ENCODE measurements at places on chromosomes 7 and 10.

DNA sequence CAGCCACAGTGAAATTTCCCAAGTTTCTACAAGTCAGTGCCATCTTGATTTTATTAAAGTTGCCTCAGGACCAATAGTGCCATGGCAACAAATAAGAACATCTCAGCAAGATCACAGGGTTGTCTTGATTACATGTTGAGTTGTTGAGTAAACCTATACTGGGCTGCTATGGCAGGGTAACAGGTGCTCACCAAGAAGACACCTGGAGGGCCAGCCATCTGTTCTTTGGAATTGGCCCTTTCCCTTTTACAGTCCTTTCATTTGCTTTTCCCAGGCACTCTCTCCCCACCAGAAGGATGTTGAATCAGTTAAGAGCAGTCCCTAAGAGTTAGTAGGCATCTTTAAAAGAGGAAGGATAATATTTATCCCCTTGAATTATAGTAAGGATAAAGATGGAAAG is 582.0 kb downstream of the TNS3 start:
- DNase-seq: no peak

DNA sequence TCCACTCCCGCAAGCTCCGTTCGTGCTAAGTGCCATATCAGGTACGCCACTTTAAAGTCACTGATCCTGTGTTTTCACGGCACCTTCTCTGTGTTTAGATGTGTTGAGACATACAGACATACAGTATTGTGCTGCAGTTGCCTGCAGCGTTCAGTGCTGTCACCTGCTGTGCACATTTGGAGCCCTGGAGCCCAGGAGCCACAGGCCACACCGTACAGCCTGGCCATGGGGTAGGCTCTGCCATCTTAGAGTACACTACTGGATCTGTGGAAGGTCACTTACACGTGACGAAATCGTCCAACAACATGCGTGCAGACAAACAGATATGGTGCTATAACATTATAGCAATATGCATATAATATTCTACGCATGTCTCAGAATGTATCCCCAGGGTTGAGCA is 111.3 kb downstream of the ELFN1 start:
- no peak for DNase-seq

DNA sequence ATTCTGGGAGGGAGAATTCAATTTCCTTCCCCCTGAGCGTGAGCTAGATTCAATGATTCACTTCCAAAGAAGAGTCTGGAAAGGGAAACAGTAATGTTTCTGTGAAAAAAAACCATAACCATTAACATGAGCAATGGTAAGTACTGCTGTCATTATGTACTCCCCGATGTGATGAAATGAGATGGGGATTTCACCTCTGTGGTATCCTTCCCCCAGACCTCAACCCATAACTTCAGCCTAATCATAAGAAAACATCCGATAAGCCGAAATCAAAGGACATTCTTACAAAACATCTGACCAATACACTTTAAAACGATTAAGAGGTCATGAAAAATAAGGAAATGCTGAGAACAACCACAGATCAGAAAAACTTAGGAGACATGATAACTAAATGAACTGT is 27.2 kb downstream of the EZH2 start:
- DNase-seq: no peak

DNA sequence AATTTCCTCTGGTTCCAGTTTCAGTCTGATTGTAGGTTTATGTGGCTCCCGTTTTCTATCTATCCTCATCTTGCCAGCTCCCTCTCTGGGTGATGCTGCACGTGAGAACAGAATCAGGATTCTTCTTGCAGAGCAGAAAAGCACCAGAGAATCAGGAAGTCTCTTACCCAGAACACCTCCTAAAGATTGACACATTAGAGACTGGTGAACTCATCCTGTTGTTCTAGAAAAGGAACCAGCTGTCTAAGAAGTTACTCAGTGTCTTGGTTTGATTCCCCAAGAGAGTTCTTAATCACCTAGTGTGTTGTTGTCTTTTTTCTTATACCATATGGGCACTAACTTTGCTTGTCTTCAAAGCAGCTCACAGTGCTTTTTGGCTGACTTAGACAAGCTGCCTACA is 152.4 kb downstream of the DGKI start:
- DNase-seq: no peak

- no peak for DNase-seq
These were observed 120.7 kb downstream of the PRKAG2 start for GRCh38 chr7:151756076-151756731.

DNA sequence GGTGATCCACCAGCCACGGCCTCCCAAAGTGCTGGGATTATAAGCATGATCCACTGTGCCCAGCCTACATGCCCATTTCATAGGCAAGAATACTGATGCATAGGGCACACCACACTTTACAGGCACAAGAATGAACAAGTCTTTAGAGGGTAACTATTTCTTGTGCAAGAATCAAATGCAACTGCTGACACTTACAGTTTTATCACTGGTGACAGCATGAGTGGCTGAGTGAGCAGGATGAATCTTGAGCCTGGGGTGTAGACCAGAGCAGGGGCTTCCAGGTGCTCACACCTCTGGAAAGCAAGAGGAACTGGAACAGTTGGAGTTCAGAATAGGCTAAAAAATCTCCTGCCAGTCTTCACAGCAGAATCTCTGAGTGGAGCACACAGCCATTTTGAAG is 287.5 kb downstream of the KCNMA1 start:
- DNase-seq: no peak

Measured in Ammon's horn (tissue), 1 donor.